ENCODE measurements at places on chromosomes 13 and 19. TPM values are rescaled to one million over a fixed set of nuclear protein-coding genes. Genes with fewer than 3 reads are reported as not detected.

Gene C1QTNF9B
- polyA plus RNA-seq: 0.97 TPM

Gene EDNRB
- 110 TPM for polyA plus RNA-seq

Gene KLF1
- 0.64 TPM for polyA plus RNA-seq

Gene SHANK1
- 4.8 TPM for polyA plus RNA-seq

Gene PLIN4
- polyA plus RNA-seq: 1.1 TPM

Gene F2RL3
- polyA plus RNA-seq: 1.3 TPM

GRCh38 chr13:90950160-90950559, 397.3 kb upstream of the MIR17HG start:
- DNase-seq: no peak

- DNase-seq: no peak
Observed at GRCh38 chr13:44292545-44292944, 81.1 kb upstream of the SERP2 start.

GRCh38 chr19:3464587-3465235, 15.6 kb downstream of the SMIM24 start:
- DNase-seq: no peak

DNA sequence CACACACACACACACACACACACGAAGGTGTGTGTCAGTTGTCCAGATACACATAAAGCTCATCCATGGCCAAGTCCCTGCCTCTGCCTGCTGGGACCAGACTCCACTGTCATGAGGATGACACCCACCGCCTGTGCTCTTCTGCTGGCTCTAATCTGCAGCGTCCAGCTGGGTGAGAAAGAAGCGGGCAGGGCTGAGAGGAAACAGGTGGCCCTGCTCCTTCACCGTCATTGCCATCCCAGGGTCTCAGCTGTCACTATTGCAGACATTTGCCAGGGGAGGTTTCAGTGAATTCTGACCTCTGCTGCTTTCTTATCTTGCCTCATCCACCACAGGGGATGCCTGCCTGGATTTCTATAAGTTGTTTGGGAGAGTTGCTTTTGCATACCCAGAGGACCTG, 31.4 kb downstream of the SCGB2B2 start:
- DNase-seq: no peak

GRCh38 chr13:92175330-92175729, 776.9 kb downstream of the GPC5 start:
- DNase-seq: peak; percentile 36

- DNase-seq: no peak
Observed at GRCh38 chr13:32330441-32330840, 15.1 kb downstream of the BRCA2 start.

- DNase-seq: no peak
Observed at GRCh38 chr13:99467764-99468163, 33.5 kb upstream of the TM9SF2 start.

DNA sequence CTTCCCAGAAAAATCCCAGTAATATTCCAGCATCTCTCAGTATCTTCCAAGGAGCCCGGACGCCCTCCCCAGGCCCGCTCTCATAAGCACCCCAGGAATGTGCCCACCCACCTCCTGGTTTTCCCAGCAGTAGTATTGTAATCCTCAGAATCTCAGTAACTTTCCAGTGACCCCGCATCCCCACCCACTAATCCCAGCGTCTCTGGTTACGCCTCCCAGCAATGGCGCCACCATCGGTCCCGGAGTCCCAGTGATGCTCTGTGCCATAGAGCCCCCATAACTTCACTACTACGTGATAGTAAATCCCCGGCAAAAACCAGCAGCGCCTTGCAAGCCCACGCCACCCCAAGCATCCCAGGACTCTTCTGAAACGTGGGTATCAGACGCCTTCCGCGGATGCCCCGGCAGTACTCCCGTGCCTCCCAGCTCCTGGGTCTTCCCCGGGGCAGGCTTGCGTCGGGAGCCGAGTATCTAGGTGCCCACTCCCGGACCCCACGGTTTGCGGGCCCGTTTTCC, 928 bp upstream of the PNPLA6 start:
- peak; percentile 71 for DNase-seq

DNA sequence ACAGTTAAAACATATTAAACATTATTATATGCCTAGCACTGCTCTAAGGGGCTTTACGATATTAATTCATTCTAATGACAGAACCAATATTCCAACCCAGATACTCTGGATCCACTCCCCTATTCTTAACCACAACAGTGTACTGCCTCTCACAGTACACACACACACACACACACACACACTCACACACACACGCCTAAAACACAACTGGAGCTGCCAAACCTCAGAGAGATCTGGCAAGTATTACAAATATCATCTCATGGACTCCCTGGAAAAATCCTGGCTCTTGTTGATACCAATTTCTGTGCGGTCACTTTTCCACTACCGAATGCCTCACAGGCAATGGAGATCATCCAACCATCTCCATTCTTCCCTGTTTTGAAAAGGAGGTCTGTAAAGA, 1.3 kb downstream of the ZNF780A start:
- no peak for DNase-seq

- DNase-seq: no peak
Observed at GRCh38 chr13:95931300-95932025, 121.7 kb downstream of the UGGT2 start.

DNA sequence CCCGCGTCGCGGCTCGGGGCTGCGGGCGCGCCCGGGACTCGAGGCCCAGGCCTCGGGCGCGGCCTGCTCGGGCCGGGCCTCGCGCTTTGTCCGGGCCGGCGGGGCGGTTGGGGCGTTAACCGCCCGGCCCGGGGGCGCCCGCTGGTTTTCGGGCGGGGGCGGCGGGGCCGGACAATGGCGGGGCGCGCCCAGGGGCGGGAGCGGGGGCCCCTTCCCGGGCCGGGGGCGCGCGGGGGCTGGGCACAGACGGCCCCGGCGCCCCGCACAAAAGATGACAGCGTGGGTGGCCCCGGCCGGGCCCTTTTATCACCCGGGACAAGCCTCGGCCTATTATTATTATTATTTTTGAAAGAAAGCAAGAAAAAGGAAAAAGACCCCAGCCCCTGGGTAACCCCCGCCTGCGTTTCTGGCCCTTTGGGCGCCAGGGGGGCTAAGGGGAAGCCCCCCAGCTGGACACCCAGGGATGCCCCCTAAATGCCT, 419 bp downstream of the KDM4B start:
- no peak for DNase-seq

GRCh38 chr13:113207890-113208420, 514 bp downstream of the PCID2 start:
- DNase-seq: no peak

DNA sequence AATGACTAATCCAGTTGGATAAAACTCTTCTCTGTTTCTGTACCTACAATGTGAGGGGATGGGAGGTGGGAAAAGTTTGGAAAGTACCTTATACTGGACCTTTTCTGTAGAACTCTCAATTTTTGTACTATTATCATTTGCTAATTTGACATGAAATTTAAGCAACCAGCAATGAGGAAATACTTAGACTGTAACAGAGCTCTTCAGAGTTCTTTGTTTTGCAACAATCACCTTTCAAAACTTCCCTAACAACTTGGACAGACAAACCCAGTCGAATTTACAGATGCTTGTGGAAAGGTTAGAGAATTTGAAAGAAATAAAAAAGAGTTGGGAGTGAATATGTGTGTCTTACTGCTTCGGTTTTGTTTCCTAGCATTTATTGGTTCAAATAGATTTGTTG, 16.8 kb downstream of the KBTBD7 start:
- DNase-seq: no peak

- DNase-seq: no peak
Observed at GRCh38 chr13:19184176-19184575, 2.6 kb upstream of the TUBA3C start.

GRCh38 chr13:98173431-98174152, 3.5 kb downstream of the RNF113B start:
- DNase-seq: peak; percentile 25

GRCh38 chr19:40219721-40220276, 1.6 kb upstream of the TTC9B start:
- no peak for DNase-seq

DNA sequence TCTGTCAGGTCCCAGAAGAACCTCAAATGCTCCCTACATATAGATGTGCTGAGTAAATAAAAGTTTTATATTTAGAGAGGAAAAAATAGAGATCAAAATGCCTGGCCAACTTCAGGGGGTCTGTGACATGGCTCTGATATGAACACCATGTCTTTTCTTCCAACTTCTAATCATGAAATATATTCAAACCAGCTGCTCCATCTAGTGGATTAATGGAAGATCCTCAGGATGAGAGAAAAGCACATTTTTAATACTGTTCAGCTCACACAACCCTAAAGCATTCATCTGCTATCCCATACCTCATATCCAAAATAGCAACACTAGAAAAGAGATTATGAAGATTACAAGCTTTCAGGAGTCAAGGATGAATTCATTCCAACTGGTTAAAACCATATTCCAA, 56.0 kb upstream of the DOCK9 start:
- no peak for DNase-seq

DNA sequence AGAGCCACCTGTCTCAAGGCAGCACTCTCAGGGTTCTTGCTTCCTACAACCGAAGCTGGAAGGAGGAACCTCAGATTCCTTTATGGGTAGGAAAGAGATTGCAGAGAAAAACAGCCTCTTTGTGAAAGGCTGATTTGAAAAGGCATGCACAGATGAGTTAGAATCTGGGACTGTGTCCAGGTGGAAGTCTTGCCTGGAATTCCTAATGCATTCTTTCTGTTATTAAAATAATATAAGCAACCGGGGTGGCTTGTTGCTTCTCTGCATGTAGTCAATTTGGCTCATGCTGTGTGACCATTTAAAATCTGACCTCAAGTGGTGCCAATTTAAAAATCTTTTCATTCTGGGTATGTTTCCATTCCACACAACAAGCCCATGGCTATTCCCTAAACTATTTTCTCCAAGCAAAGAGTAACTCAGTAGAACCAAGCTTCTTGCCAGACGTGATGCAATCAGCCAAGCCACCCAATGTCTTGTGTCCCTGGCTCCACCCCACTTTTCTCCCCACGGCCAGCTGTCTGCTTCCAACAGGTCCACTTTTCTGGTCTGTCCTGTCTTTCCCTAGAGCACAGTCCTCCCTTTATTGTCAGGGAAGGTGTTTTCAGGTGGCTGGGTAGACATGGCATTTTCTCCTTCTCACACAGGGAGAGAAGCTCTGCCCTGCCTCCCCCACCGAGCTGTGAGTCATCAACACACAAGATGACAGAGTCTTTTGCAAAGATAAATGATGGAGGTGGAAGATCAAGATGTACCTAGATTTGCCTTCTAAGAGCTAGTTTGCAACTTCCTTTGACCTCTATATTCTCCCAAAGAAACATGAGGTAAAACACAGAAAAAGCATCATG, 394.3 kb downstream of the FOXO1 start:
- DNase-seq: peak; percentile 9

- no peak for DNase-seq
Observed at GRCh38 chr13:91523116-91523515, 124.7 kb downstream of the GPC5 start.

DNA sequence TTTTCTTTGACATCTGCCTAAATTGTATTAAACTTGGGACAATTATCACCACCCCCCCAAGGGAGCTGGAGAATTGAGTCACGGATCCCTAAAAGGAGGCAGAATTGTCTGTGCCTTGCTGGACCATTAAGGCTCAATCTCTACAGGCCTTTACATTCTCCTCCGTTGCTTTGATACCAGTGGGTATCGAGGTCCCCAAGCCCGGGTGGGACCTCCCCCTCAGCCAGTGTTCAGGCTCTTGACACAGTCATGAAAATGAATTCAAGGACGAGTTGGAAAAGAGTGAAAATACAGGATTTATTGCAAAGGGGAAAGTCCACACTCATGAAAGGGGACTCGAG, 5.6 kb downstream of the PPP1R15A start:
- no peak for DNase-seq

DNA sequence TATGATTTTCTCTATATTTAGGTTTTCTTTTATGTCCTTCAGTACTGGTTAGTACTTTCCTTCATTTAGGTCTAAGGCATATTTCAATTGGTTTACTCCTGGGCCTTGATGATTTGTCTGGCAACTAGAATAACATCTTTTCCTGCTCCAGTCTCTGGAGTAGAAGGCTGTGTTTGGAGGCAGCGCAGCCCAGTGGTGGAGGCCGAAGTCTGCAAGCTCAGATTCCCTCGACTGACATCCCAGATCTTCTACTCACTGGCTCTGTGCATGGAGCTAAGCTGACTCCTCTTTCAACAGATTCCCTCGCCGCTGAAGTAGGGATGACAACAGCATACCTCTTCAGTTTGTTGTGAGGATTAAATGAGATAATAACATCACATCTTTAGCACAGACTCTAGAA, 141.0 kb downstream of the RAP2A start:
- DNase-seq: no peak

GRCh38 chr19:9819596-9819909, 674 bp upstream of the FBXL12 start:
- DNase-seq: no peak

- DNase-seq: no peak
Observed at GRCh38 chr13:60016229-60016628, 147.5 kb downstream of the DIAPH3 start.

GRCh38 chr19:27745978-27746542, 1466.9 kb downstream of the UQCRFS1 start:
- DNase-seq: no peak

- peak; percentile 54 for DNase-seq
Observed at GRCh38 chr19:13149628-13150186, 468 bp downstream of the STX10 start.

GRCh38 chr19:53980539-53981375, 10.7 kb upstream of the CACNG6 start:
- no peak for DNase-seq

DNA sequence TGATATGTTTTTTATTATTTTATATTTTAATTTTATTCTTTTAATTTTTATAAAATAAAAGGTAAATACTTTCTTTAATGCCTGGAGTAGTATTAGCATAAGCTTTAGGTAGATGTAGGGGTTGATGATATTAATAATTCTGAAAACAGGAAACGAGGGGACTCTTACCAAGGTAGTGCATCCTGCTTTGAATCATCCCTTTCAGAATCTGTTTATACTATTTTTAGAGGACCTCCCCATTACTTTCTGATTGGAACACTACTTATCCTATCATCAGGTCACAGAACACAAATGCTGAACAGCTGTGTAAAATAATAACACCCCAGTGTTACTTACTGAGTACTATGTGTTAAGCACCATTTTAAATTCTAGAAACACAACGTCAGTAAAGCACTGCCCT, 27.3 kb downstream of the COG6 start:
- DNase-seq: no peak

GRCh38 chr13:20151612-20152011, 9.2 kb downstream of the GJA3 start:
- no peak for DNase-seq

DNA sequence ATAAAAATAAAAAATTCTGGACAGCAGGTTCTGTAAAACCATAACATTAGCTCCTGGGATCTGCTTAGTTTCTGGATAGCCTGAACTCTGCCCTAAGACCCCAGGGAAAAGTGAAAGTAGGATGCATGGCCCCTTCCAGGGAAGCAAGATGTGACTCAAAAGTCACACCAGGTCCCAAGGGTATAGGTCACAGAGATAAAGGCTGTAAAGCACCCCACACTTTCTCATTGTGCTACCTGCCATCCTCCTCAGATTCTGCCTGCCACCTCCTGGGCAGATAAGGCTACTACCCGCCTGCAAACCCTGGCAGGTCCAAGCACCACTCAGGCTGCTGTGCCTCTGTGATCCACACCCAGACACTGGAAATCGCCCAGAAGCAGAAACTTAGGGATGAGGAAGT, 20.6 kb downstream of the FFAR2 start:
- DNase-seq: peak; percentile 30

GRCh38 chr19:12095111-12095790, 30.7 kb downstream of the ZNF844 start:
- DNase-seq: no peak

Data from right lung (tissue), 10 donors.